ENCODE measurements at places on chromosomes 12 and 14.

DNA sequence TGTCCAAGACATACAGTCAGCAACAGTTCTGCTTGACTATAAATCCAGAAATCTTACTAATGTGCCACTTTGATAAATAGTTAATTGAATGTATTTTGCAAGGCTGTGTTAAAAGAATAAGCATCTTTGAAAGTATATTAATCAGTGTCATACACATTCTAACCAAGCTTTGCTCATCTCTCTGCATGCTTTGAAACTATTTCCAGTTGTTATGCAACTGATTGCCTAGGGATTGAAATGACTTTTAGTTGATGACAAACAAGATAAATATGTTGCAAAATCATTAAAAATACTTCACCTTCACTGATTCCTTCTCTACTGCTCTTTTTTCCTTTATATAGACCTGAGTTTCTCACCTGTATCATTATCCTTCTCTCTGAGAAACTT, 91.3 kb downstream of the AEBP2 start:
- no peak for DNase-seq

DNA sequence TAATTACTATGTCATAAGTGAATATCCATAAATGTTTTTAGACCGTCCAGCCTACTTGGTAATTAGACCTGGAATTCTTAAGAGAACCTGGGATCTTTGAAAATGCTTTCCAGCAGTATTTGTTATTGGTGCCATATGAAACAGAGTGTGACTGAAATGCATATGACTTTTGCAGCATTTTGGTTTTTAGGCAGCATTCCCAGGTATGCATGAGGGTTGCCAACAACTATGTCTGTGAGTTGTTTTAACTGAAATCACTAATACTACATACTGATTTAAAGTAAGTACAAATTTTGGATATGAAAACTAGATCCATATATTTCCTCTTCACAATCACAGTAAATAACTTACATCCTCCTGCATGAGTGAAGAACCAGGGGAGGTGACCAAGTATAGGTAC, 437.7 kb upstream of the FAR2 start:
- no peak for DNase-seq

GRCh38 chr14:94450722-94451090, 1.9 kb downstream of the SERPINA11 start:
- no peak for DNase-seq

GRCh38 chr12:78146365-78146772, 315.7 kb downstream of the NAV3 start:
- DNase-seq = no peak

GRCh38 chr14:38868399-38869290, 234.4 kb downstream of the SEC23A start:
- peak; percentile 14 for DNase-seq

Measured in body of pancreas (tissue), 4 donors.